ENCODE measurements at places on chromosomes 2 and 18.

- DNase-seq = no peak
These were observed 77.5 kb downstream of the CDCA7 start for GRCh38 chr2:173432049-173432754.

DNA sequence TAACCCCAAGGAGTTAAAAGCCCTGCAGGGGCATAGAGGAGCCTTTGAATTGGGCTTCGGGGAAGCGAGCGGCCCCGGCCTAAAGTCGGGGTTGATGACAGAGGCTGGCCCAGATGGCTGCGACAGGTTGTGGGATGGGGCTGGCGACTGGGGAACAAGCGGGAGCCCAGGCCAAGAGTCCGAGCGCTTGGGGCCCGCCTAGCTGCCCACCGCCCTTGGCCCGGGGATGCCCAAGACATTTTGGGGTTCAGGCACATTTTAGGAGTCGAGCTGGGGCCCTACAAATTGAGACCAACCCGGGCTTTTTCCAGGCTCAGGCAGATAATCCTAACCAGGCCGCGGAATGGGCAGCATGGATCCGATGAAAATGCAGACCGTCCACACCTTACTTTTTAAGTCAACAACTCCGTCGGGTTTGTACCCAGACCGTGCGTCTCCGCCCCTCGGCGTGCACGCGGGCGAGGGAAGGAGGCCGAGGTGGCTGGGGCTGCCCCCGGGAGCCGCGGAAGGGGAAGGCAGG, 507 bp downstream of the RTKN start:
- no peak for DNase-seq

- no peak for DNase-seq
These were observed 22.5 kb upstream of the PLEKHM3 start for GRCh38 chr2:208047840-208048239.

- no peak for DNase-seq
These were observed 82.5 kb downstream of the SLC8A1 start for GRCh38 chr2:40369267-40370006.

DNA sequence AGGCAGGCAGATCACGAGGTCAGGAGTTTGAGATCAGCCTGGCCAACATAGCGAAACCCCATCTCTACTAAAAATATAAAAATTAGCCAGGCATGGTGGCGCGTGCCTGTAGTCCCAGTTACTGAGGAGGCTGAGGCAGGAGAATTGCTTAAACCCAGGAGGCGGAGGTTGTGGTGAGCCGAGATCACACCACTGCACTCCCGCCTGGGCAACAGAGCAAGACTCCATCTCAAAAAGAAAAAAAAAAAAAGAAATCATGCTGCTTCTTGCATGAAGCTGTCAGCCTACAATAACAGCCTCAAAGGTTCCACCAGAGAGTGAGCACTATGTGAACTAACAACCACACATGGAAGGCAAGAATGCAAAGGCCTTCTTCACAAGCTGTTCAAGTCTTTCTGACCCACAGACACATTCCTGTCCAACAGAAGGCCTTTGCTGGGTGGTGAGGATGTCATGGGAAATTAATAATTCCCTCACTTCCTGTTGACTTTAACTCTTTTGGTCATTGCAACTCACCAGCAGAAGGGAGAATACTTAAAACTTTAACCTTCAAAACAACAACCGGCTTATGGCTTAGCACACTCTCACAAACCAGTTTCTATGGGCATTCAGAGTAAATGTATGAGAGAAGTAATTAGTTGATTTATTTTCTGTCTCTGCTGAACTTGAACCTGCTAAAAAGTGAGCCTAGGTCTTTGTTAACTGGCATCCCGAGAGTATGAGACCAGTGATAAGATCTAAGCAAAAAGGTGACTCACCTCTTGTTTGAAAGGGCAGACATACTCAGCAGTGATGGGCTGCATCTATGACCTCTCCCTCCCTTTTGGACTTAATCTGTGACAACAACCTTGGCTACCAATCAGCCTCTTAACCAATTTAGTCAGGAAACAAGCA, 11.8 kb downstream of the PLEKHM3 start:
- no peak for DNase-seq

DNA sequence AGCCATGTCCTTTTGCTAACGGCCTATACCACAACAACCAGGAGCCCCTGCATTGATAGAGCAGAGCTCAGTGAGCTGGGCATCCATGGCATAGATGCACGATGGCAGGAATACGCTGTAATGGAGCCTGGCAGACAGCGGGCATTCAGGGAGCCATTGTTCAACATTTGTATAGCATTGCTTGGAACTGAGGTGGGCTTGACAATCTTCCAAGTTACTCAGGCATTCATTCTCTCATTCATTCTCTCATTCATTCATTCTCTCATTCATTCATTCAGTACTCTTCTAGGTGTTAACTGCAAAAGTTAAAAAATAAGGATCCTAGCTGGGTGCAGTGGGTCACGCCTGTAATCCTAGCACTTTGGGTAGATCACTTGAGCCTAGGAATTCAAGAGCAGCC, 62.7 kb downstream of the MYOM1 start:
- DNase-seq = no peak

- DNase-seq = no peak
These were observed 7.6 kb upstream of the MRPL33 start for GRCh38 chr2:27763907-27764267.

- DNase-seq = no peak
These were observed 72.9 kb upstream of the PAX8 start for GRCh38 chr2:113351375-113352355.

DNA sequence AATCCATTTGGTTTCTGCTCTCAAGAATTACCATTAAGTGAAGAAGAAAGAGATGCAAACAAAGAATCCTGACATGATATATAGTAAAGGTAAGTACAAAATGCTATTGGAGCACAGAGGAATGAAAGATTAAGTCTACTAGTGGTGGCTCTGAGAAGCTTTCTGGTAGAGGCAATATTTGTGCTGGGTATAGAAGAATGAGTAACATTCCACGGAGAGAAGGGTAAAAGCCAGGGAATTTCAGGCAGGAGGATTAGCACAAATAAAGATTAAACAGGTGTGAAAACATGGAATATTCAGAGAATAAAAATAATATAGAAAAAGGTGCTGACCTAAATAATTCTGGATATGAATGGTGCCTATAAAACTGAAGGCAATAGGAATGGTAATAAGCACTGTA, 31.8 kb downstream of the METTL8 start:
- no peak for DNase-seq

- DNase-seq = peak; percentile 21
These were observed 147.7 kb downstream of the KLHL29 start for GRCh38 chr2:23532391-23533337.

DNA sequence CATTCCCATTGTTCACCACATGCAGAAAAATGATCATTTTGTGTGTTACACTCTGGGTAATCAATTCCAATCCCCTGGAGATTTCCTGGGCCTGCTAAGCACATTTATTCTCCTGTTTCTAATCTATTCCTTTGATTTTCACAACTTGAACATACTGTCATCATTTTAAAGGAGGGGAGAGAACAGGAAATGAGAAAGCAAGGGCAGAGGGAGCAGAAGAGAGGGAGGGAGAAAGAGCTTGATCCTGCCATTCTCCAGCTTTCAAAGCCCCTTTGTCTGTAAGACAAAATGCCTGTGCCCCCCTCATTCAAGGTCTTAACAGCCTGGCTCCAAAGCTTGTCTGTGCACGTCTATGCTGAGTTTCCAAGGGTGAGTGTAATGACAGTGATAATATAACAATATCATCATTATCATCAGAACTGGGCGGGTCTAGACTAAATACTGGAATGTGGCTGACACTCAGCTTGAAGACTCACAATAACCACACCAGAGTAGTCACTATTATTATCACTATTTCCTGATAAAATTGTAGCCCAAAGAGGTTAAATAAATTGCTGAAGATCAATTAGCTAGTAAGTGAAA, 164.4 kb upstream of the KLHL29 start:
- DNase-seq = no peak

- DNase-seq = no peak
These were observed 86.7 kb downstream of the TMEM18 start for GRCh38 chr2:590214-591175.

DNA sequence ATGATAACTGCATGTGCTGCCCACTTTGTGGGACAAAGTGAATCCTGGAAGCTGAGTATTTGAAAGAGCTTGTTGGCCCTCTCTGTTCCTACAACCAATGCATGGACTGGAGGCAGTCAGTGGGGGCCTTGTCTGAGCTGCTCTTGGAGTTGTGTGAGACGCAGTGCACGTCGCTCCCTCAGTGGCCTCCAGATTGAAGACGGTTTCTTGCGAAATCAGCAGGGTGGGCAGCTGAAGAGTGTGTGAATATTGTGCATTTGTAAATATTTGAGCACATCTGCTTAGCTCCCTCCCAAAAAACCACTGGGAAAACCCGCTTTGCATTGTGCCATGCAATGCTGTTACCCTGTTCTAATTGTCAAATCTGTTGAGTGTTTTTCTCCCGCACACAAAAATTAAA, 782.8 kb downstream of the PLCL1 start:
- DNase-seq = no peak

GRCh38 chr2:120879431-120880295, 144.0 kb downstream of the GLI2 start:
- DNase-seq = no peak

GRCh38 chr2:206045251-206045650, 40.7 kb downstream of the INO80D start:
- DNase-seq = no peak

DNA sequence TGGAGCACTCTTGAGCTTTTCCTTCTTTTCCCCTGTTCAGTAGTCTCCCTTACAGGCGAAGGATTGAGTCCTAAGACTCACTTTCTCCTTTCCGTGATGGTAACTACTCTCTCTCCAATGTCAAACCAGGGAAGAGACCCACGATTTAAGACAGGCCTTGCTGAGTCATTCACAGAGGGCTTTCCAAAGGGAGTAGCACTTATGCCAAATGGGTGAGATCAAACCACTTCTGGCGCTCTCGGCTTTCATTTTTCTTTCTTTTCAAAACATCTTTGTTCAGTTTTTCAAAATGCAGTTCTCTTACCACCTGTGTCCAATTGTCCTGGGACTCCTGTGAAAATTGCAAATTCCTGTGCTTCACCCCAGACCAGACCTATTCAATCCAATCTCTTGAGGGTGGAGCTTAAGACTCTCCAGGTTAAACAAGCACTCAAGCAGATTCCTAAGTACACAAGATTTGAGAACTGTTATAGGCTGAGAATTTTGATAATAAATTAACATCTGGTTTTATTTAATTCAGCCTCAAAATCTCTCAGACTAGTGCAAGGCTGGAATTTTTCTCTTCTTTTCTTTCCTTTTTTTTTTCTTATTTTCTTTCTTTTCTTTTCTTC, 14.4 kb upstream of the MRPL19 start:
- no peak for DNase-seq

- no peak for DNase-seq
These were observed 16.5 kb downstream of the SGPP2 start for GRCh38 chr2:222440673-222441422.

GRCh38 chr2:109269706-109270504, 140.9 kb downstream of the SH3RF3 start:
- no peak for DNase-seq

GRCh38 chr2:66534461-66534860, 99.5 kb downstream of the MEIS1 start:
- DNase-seq = no peak

- no peak for DNase-seq
These were observed 84.7 kb downstream of the GATA6 start for GRCh38 chr18:22254088-22254487.

- DNase-seq = no peak
These were observed 710 bp downstream of the DUSP19 start for GRCh38 chr2:183079139-183079775.

DNA sequence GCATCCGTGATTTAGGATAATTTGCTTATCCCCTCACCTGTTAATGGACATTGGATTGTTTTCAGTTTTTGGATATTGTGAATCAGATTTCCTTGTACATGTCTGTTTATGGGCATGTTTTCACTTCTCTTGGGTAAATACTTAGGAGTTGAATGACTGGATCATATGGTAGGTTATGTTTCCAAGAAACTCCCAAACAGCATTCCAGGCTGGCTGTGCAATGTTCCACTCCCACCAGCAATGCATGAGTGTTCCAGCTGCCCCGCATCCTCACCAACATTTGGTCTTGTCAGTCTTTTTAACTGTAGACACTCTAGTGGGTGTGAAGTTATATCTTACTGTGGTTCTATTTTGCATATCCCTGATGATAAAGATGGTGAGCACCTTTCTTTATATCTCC, 8.9 kb upstream of the LRRFIP1 start:
- no peak for DNase-seq

GRCh38 chr2:63486861-63487290, 101.4 kb downstream of the WDPCP start:
- no peak for DNase-seq

DNA sequence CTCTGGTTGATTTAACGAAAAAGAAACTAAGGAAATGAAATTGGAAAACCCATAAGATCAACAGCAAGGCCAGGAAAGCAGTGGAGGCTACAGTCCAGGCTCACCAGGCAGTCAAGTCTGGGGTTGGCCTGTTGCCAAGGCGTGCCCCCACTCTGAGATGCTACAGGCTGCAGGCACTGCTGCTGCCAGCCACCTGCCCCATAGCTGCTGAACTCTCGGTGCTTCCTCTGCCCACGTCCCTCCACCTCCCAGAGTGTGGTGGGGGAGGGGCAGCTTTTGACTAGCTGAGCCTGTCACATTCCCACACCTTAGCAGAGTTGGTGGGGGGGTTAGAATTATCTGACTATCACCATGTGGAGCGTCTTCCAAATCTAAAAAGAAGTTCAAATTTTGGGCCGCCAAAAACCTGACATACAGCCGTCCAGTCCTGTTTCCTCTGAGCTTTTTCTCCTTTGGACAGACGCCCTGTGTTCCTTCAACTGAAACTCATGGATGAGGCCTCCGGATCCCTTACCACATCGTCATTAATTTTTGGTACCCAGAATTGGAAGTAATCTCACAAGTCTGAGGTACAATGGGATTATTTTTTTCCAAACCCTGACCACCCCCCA, 3.9 kb upstream of the SH3RF3 start:
- no peak for DNase-seq

All from activated naive CD4-positive, alpha-beta T cell treated with Interleukin-2 at 50 U/mL for 16 hours (primary cell).